Stimulated activated CD4-positive, alpha-beta T cell treated with anti-CD3 and anti-CD28 coated beads, Interleukin-15, amount 100 ng/mL, for 1 hour (primary cell): ENCODE measurements at places on chromosomes 4 and X.

DNA sequence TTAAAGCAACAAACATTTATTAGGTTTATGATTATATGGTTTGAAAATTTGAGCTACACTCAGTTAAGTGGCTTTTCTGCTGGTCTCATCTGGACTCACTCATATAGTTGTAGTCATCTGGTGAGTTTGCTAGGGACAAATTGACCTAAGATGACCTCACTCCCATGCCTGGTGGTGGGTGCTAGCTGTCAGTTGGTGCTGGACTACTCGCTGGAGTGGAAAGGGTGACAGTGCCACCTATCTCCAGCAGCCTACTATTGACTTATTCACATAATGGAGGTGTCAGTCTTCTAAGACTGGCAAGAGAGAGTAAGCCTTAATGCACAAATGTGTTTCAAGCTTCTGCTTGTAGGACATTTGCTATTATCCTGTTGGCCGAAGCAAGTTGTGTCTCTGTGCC is 88.2 kb downstream of the TASL start:
- no peak for DNase-seq

DNA sequence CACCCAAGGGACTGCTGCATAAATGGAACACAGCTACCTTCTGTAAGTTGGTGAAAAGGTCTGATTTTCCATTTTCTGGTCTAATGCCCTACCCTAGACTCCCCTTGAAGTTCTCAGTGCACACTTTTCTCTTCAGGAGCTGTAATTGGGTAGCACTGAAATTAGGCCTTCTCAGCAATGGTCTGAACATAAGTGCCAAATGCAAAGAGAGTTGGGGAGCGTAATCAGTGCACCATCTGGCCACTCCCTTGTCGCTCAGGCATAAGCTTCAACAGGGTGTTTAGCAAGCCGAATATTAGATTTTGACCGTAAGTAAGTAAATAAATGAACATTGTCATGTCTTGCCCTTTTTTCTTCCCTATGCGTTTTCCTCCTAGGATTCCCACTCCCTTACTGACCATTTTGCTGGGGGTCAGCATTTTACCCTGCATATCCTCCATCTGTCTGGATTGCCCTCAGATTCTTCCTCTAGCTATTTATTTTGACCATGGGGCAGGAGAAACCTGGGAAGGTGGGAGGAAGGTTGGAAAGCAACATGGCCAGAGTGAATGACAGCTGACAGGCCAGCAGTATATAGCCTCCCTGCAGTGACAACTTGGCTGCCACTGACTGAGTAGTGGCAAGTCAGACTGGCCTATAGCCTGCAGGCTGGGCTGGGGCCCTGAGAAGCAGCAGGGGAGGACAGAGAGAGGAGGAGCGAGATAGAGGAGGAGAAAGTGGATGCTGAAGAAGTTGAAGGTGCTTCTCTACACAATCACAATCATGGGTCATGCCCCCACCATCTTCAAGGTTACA is 2.7 kb downstream of the NHSL2 start:
- no peak for DNase-seq

DNA sequence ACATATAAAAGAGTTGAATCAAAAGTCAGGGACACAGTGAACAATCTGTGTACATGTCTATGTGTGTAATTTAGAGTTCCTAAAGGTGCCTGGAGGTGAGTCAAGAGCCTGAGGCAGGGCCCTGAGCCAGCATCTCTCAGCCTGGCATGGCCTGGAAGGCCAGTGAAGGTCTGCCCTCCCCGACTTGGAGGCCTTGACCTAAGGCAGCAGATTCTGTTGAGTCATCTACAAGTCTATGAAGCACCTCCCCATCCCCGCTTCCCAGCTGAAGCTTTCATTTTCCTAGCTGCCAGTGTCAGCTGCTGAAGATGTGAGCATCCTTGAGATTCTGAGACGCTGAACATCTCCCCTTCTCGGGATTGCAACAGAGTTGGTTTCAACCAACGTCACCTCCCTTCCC is 583.9 kb downstream of the BCOR start:
- DNase-seq: no peak

- DNase-seq: no peak
Observed at GRCh38 chr4:184487503-184487902, 13.2 kb upstream of the IRF2 start.

- no peak for DNase-seq
Observed at GRCh38 chrX:107562482-107562881, 65.8 kb upstream of the PRPS1 start.

DNA sequence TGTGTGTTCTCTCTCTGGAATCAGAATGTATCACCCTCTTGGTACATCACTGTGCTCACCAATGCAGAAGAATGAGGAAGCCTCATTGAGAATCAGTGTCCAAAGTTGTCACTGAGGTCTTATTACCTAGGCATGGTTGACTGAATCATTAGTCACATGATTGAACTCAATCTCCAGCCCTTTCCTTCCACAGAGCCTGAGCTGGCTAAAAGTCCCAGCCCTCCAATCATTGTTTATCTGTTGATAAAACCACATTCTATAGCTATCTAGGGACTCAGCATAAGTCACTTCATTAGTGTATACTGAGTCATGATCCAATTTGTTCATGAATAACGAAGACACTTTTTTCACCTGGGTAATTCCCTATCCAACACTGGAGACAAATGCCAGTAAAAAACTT is 396.8 kb downstream of the TRAM1L1 start:
- DNase-seq: no peak

DNA sequence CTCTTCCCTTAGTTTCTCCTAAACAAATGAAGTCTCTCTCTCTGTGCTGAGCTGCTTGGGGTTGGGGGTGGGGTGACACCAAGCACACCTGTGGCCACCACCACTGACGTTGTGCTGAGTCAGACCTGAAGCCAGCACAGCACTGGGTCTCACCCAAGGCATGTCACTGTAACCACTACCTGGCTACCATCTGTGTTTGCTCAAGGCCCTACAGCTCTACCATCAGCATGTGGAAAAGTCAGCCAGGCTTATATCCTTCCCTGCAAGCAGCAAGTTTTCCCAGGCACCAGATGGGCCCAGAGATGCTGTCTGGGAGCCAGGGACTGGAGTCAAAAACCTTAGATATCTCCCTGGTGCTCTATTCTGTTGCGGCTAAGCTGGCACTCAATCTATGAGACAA is 6.9 kb downstream of the CXCL10 start:
- no peak for DNase-seq

DNA sequence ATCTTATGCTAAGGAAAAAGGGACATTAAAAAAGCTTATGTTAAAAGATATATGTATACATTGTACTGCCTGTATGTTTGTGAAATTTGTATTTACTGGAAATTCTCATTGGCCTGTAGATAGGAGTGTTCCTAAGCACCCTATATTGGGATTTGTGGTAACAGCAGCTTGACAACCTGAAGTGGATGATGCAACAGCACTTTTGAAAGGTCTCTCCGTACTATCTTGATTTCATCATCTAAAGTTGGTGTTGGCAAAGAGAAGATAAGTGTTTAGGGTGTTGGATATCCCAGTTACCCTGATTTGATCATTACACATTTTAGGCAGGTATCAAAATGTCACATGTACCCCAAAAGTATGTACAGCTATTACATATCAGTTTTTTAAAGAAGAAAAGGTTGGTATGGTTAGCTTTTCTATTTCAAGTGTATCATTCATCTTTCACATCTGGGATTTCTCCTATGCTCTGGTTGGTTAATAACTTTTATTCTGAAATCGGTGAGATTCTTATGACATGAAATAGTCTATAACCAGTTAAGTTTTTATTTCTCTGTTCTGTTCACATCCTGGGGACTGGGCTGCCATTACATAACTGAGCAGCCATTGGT is 10.3 kb downstream of the HADH start:
- no peak for DNase-seq

DNA sequence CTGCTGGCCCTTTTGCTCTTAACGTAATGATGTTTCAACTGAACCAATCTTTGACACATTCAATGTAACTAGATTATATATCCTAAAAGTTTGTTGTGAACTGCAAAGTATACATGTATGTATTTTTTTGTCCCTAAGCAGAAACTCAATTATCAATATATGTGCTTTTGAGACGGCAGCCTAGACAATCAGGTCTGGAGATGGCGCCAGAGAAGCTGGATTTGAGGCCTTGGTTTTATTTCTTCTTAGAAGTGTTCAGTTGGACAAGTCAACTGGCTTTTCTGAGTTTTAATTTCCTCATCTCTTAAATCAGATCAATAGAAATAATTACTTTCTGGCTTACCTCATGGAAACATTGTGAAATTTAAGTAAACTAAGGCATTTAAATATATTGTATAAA is 62.5 kb downstream of the DCAF8L1 start:
- DNase-seq: no peak

- no peak for DNase-seq
Observed at GRCh38 chr4:94536049-94536448, 84.3 kb downstream of the PDLIM5 start.

DNA sequence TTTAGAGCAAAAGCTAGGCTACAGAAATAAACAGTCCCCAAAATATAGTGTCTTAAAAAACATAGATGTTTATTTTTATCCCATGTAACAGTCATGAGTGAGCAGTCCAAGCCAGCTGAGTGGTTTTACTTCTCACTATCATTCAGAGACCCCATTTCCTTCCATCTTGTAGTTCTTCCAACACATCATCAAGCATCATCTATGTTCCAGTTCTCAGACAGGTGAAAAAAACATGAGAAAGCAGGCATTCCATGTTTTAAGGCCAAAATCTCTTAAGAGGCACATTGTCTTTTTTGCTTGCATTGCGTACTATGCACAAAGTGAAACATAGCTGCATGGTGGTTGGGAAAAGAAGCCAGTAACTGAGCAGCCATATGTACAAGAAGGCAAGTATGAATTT is 128.6 kb downstream of the ATOH1 start:
- DNase-seq: no peak

DNA sequence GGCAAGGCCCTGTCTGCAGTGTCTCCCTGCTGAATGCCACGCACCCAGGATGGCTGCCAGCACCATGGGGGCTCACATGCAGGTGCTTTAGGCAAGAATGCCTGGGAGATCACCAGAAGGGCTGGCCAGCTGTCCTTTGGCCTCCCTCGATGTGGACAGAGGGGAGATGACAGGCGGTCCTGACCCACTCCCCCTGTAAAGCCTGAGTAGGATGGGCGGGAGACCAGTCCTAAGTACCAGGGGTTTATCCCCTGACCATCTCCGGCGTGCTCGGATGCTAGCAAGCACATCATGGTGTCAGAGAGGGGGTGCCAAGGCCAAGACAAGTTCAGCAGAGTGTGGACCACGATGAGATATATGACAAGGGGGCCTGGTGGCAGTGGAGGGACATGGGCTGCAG is 5.3 kb downstream of the PDZD4 start:
- no peak for DNase-seq

GRCh38 chrX:23904096-23904495 is 3.6 kb downstream of the APOO start:
- no peak for DNase-seq
